ENCODE measurements at places on chromosomes 2 and 18.
A peak's percentile ranks its signal among the peaks of the same experiment; 100 is the strongest.

GRCh38 chr2:226159875-226160479, 639.6 kb downstream of the IRS1 start:
- DNase-seq = peak; percentile 28

DNA sequence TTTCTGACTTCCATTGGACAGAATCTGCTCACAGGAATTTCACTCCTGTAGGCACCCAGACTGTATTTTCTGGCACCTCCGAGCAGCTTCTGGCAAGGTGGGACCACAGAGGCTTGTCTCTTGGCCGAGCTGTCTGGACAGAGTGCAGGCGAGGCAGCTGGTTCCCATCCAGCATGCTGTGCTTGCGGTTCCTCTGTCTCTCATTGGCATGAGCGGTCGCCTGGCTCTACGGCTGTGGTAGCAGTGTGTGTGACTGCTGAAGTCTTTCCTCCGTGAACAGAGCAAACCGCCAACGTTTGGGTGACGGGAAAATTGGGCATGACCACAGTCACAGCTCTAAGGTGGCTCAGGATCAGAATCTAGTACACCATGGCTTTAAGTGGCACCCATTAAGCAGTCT, 411.7 kb upstream of the NETO1 start:
- no peak for DNase-seq

DNA sequence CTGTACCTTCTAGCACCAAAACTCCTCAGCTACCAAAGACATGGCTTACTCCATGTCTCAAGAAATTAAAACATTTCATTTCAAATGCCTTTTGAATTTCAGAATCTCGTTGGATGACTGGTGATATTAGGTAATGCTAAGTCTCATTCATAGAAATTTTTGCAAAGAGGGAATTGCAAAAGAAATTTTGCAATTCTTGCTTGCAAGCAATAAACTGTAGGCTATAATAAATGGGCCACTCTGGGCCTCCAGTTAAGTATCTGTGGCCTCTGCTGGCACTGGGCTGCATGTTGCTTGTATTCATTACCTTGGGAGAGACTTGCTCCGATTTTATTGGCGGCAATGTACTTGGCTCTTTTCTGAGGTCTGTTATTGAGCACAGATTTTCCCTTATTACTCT, 2.8 kb upstream of the LCLAT1 start:
- no peak for DNase-seq

DNA sequence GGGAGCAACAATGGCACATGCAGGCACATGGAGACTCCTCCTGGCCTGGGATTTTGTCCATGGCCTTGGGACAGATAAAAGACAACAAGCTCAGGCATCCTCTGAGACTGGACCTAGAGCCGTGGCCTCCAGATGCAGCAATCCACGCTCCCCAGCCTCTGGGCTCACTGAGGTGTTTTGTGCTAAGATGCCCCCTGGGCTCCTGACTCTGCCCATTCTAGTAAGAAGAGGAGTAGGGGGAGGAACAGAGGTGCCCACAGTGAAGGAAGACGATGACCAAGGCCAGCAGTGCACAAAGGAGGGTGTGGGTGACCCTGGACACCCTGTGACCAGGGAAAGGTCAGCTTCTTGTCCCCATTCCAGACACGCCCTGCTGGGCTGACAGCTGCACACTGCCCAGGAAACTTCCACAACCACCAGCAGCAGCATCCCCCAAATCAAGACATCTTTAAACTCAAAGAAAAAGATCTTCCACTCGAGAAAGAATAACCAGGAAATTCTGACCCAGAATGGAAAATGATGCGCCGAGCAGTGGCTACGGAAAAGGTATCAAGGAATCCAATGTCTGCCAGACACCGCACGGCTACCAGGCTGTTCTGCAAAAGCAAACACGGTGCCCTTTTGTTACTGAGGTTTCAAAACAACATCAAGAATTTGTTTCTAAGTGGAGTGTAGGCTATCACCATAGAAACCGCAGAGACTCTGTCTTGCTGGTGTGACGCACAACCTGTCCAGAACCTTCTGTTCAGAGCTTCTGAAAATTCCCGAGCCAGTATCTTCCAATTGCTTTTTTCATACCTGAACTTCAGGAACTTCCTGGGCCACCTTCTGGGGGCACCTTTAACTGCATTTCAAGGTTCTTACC, 65.5 kb downstream of the ZNF516 start:
- DNase-seq = peak; percentile 29

DNA sequence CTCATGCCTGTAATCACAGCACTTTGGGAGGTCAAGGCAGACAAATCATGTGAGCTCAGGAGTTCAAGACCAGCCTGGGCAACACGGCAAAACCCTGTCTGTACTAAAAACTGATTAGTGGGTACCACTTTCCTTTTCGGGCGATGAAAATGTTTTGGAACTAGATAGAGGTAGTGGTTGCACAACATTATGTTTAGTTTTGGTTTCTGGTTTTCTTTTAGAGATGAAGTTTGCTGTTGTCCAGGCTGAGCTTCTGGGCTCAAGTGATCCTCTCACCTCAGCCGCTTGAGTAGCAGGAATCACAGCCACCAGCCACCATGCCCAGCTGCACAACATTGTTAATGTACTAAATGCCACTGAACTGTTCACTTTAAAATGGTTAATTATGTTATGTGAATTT, 27.6 kb downstream of the AAK1 start:
- DNase-seq = no peak

DNA sequence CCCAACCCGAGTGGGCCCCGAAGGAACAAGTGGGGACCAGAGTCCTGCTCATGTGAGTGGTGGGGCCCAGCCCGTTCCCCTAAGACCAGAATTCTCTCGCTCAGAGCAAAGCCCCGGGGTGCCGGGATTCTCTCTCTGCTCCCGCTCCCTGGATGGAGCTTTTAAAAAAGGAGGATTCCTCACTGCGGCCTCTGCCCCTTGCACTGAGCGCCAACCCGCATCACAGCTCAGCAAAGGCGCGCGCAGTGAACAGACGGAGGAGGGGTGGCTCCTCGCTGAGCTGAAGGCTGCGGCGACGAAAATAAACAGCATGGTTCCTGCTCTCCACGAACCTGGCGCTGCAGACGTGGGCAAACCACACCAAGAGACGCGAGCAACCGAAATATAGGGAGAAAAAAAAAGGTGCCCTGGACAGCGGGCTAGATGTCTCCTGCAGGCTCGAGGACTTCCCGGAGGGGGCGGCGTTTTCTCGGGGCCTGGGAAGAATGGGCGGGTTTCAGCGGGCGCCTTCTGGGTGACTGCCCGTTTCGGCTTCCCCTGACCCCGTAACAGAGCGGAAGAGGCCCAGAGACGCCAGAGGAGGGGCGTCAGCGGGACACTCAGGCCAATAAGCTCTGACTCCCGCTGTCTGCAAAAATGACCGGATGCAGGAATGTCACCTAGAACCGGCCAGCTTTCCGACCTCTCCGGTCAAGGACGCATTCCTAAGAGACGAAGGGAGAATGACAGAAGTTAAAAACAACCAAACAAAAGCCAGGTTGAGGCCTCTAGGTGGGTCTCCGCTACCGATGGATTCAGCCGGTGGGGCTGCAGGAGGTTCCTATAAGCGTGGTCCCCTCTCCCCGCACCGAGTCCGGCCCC, 819 bp upstream of the KLF11 start:
- peak; percentile 89 for DNase-seq

GRCh38 chr2:188477564-188478103, 186.0 kb downstream of the GULP1 start:
- DNase-seq = no peak

GRCh38 chr18:26832302-26832701, 33.2 kb downstream of the AQP4 start:
- DNase-seq = no peak

DNA sequence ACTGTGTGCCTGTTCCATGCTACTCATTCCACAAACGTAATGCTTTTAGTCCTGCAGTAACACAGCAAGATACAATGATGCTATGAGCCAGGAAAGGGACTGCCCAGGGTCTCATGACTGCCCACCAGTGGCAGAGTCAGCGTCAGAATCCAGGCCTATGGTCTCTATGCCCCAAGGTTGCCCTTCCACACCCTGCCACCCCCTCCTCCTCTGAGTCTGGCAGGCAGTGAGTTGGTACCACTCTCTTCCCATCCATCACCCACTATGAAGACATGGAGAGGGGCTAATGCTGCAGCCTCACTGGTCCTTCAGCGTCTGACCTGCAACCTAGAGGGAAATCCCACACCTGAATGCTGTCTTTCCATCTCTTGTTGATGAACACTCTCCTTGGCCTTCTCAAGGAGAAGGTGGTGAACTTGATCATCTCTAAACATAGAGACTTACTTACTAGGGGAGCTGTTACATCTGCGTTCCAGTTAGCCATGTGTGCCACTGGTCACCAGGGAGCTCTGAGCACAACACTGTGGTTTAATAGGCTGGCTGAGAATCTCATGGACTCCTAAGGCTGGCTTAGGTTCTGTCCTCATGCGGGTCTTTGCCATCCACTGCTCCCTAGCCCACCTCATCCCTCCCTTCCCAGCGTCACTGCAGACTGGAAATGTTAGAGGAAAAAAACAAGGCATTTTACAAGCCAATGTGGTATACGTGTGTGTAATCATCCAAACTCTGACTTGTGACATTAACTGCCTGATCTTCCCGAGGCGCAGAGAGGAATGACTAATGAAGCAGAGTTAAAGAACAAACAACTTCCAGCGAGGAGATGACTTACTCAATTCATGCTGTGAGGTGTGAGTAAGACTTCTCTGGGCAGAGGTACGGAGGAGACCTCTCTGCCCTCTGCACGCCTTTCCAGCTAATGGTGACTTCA, 28.8 kb downstream of the STEAP3 start:
- peak; percentile 98 for DNase-seq

DNA sequence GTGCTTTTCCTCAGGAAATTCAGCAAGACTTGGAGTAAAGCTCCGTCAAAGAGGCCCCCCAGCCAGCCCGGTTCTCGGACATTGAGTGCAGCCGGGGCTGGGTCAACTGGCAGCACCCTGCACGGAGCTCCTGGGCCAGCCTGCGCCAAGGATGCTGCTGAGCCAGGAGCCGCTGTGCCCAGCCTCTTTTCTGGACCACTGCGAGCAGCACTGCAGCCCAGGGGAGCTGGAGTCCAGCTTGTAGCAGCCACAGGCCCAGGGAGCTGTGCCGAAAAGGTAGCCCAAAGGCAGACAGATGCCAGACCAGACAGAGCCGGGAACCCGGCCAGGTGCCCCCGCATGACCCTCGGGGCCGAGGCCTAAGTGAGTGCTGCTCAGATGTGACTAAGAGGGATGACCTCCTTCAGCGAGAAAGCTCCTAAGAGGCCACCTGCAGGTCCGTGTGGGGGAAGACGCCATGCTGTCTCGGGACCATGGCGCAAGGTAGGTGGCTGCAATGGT, 7.3 kb downstream of the CLHC1 start:
- no peak for DNase-seq

DNA sequence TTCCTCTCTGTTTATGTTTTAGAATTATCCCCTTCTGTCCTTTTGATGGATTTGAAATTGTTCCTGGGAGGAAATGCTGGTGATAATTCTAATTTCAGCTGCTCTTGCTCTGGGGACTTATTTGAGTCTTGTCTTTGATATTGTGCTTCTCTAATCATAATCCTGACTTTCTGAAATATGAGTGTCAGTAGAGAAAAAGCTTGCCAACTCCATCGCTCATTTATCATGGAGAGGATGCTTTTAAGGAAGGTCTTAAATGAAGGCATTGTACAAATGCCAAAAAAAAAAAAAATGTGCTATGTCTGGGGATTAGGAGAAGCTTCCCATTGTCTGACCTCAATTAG, 159.5 kb downstream of the NYAP2 start:
- no peak for DNase-seq

GRCh38 chr2:160695402-160696086, 201.9 kb upstream of the RBMS1 start:
- no peak for DNase-seq

GRCh38 chr18:5646739-5647138, 102.9 kb upstream of the EPB41L3 start:
- DNase-seq = peak; percentile 83

All from kidney tubule cell (primary cell).